T-helper 17 cell (primary cell): ENCODE measurements at places on chromosomes 11 and 22. TPM values are rescaled to one million over a fixed set of nuclear protein-coding genes. Genes with fewer than 3 reads are reported as not detected.

Gene OR4X1
- total RNA-seq = not detected

Gene FDX1
- 12.1 TPM for total RNA-seq

DNA sequence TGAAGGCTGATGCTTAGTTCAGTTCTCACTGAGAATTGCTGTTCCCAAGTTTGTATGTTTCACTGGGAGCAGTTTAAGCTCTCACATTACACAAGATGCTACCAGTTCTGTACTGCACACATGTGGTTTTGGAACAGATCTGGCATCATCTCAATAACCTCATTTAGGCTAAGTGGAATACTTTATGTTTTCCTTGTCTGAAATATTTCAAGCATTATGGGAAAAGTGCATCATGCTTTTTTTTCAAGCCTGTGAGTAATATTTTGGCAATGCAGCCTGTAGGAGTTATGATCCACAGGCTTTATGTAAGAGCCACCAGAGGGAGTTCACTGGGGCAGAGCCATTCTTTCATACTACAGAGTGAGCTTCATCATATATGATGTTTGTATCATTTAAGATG, 141.5 kb downstream of the OR4C45 start:
- H3K4me3 ChIP-seq = no peak overlapping the region
- DNase-seq = no peak

- H3K36me3 ChIP-seq = no peaks in the 10 kb centered on the region
- H3K4me1 ChIP-seq = peaks cover 17% of the 10 kb centered on the region
- H3K27ac ChIP-seq = no peak overlapping the region
- no peak overlapping the region for H3K4me3 ChIP-seq
- no peak for DNase-seq
Measured at GRCh38 chr22:29762263-29762662, 4.5 kb downstream of the ZMAT5 start.

GRCh38 chr11:29452146-29452545, 564.7 kb downstream of the KCNA4 start:
- H3K27ac ChIP-seq = no peak overlapping the region
- H3K4me1 ChIP-seq = no peaks in the 10 kb centered on the region
- no peak for DNase-seq
- H3K36me3 ChIP-seq = no peaks in the 10 kb centered on the region

- H3K4me3 ChIP-seq = peak within 1 kb of the TSS; percentile 88
- peaks cover 37% of the 10 kb centered on the region for H3K27me3 ChIP-seq
- H3K4me1 ChIP-seq = peaks cover 17% of the 10 kb centered on the region
- peak; percentile 61 for DNase-seq
Measured at GRCh38 chr11:33015621-33016551, at the start of gene DEPDC7. TSS of gene DEPDC7 (plus strand) at chr11:33015878. CDS start at chr11:33015956, 78 bp downstream.

- H3K4me1 ChIP-seq = peaks cover 68% of the 10 kb centered on the region
- no peak for DNase-seq
- peak overlapping the region; percentile 43 for H3K4me3 ChIP-seq
- peak overlapping the region; percentile 88 for H3K27ac ChIP-seq
- no peaks in the 10 kb centered on the region for H3K36me3 ChIP-seq
- H3K27me3 ChIP-seq = no peaks in the 10 kb centered on the region
Measured at GRCh38 chr11:86046116-86046515, 22.8 kb downstream of the PICALM start.

DNA sequence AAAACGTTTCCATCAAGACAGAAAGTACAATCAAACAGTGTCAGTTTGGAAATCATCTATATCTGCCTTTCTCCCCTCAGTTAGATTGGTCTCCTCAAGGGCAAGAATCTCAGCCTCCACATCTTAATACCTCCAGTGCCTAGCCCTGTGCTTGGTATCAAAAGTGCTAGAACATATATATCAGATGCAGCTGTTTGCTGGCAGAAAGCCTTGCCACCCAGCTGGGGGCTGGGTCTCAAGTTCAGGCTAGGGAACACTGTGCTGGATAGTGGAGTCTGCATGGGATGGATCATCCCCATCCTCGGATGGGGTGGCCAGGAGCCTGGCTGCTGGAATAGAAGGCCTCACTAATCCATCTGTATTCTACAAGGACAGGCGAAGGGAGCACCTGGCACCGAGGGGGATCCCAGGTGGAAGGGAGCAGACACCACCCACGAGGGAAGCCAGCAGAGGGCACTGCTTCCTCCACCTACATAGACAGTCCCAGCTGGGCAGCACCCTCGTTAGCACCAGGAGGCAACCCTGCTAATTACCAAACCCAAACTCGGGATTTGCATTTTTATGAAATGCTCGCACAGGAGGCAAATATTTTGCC, 602.2 kb downstream of the BUD13 start:
- H3K36me3 ChIP-seq = no peaks in the 10 kb centered on the region
- peaks cover 10% of the 10 kb centered on the region for H3K27me3 ChIP-seq
- H3K27ac ChIP-seq = no peak overlapping the region
- H3K4me1 ChIP-seq = no peaks in the 10 kb centered on the region
- H3K4me3 ChIP-seq = no peak overlapping the region

GRCh38 chr11:44989831-44990566, 39.3 kb upstream of the TP53I11 start:
- H3K4me3 ChIP-seq = no peak overlapping the region

DNA sequence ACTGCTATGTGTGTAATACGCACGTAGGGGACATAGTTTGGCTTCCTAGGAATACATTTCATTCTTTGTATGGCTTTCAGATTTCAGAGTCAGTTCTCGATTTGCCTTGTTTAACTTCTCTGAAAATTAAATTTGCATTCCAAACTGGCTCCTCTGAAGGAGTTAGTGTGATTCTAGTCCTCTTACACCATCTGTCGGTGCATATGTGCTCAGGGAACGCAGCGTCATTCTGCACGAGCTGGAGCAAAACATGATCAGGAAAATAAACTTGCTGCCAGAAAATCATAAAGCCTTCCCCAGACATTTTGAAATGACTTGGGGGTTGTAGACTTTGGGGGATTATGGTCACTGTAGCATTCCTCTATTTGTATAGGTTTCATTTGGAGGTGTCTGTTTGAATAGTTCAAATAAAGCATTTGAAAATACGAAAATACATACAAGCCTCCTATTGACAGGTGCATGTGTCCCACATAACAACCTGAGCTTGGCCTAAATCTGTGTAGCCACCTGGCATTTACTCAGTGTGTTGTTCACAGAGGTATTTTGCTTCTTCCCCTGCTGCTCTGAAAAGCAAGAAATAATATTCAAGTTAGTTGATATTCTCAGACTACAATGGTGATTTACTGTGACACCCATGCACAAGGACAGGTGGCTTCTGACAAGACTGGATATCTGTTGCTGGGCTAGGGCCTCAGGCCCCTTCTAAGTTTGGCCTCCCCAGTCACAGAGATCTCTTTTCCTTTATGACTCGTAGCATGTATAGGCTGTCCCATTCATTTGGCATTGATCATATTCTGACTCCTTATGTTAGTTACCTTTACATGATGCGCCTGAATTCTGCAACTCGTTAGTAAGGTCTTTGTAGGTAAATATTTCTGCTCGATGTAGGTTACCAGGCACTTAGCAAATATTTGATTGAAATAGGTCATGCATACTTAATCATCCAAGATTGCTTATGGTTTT, 81.6 kb upstream of the SORL1-AS1 start:
- peaks cover 15% of the 10 kb centered on the region for H3K36me3 ChIP-seq
- no peak for DNase-seq
- peaks cover 22% of the 10 kb centered on the region for H3K4me1 ChIP-seq
- no peak overlapping the region for H3K4me3 ChIP-seq
- H3K27ac ChIP-seq = peak overlapping the region; percentile 92
